ENCODE measurements at places on chromosomes 4 and X.
A peak's percentile ranks its signal among the peaks of the same experiment; 100 is the strongest.

DNA sequence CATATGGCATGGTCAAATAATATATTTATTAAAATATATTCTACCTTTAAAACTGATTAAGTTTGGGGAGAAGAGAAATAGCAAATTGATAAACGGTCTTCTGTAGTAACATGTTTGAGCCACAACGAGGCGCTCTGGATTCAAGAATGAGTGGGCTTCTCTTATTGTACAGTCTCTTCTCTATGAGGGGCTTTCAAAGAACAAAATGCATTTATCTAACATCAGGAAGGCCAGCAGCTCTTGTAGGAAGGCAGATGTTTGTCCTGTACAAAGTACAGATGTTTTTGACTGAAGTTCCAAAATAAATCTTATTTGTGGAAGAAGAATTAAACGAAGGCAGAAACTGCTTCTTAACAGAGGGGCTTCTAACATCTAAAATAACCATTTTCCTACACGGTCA lies 153.6 kb downstream of the RASL11B start:
- DNase-seq = no peak

DNA sequence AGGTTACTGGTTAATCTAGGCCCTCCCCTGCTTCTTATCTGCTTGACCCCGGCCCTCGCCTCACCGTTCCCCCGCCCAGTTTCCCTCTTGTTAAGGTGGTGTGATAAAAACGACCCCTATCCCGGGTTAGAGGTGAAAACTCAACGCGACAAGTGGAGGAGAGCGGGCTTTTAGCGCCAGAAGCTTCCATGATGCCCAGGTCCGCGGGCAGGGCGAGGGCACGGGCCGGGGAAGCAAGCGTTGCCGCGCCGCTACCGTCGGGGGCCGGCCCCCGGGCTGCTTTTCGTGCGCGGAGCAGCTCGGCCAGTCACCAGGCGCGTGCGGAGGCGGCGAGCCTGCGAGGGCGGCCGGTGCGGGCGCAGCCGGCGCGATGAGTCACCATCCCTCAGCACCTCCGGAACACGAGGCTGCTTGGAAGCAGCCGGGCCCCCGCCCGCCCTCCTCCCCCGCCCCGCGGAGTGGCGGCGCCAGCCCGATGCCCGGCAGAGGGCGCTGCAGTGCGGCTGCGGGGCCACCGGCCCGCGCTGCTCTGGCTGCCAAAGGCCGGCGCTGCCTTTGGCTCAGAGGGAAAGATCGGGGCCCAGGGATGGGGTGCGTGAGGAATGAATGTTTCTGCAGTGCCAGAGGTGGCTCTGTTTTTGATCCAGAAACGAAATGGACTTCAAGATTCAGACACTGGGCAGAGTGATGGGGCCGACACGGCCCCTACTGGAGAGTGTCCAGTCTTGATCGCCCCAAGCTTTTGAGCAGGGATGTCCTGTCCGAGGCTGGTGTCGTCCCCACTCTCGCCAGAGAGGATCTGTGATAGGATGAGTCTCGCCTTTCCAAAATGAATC lies 107.8 kb downstream of the NHSL2 start:
- peak; percentile 41 for DNase-seq

GRCh38 chrX:16804923-16805464 lies 18.7 kb downstream of the TXLNG start:
- no peak for DNase-seq

DNA sequence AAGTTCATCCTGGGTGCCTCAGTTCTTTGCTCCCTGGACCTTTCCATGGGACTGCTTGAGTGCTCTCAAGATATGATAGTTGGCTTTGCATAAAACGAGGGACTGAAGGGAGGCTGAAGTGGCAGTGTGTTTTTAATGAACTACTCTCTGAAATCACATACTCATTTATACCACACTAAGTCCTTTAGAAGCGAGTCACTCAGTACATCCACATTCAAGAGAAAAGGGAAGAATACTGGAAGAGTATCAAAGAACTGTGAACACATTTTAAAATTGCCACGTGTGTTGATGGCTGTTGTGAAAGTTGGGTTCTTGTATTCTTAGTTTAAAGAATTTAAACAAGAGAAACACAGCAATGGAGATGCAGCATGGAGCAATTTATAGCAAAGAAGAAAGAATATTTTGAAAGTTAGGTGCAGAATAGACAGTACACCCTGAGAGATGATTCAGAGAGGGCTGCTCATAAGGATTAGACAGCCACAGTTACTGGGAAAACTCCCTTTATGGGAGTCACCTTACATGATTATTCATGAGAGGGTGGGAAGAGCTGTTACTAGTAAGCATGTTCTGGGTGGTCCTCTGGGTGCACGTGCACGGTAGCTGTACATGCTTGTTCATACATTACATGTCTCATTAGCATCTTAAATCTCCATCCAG lies 380.7 kb downstream of the ADGRL3 start:
- DNase-seq = no peak

GRCh38 chr4:4784379-4784778 lies 75.1 kb upstream of the MSX1 start:
- no peak for DNase-seq

- DNase-seq = no peak
Measured at GRCh38 chr4:151408380-151408629, 671 bp upstream of the FHIP1A start.

- DNase-seq = no peak
Measured at GRCh38 chr4:81954271-81954670, 419.5 kb downstream of the HNRNPD start.

GRCh38 chrX:132563976-132564375 lies 75.1 kb upstream of the MBNL3 start:
- no peak for DNase-seq

- no peak for DNase-seq
Measured at GRCh38 chr4:89221167-89221867, 86.3 kb downstream of the GPRIN3 start.

- no peak for DNase-seq
Measured at GRCh38 chr4:174490451-174490961, 31.8 kb downstream of the HPGD start.

DNA sequence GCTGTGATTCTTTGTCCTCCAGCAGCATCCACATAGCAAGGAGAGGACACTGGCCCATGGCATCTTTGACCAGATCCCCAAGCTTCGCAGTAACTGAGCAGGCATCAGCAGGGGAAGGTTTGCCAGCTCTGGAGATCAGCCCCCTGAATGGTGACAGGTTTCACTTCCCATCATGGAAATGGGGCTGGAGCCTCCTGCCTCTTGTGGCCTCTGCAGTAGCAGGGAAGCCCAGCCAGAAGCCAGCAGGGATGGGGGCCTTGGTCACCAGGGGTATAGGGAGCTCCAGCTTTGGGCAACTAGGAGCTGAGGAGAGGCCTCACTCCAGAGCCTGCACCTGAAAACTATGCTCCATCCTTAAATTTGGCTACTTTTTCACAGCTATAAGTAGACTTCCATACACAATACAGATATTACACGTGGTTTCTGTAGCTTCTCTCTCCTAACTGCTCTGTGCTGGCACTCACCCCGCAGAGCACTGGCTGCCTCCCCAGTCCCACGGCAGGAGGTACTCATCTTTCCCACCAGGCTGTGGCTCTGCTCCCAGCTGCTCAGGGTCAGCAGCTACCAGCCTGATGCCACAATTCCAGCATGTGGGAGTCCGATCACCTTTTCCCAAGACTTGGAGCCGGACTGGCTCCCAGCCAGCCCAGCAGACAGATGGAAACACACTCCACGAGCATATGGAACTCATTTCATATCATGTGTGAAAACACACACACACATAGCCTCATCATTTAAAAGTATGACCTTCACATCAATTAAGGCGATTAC lies 2.8 kb downstream of the TMEM271 start:
- DNase-seq = no peak

- DNase-seq = no peak
Measured at GRCh38 chr4:110621328-110621812, 1.5 kb downstream of the PITX2 start.

DNA sequence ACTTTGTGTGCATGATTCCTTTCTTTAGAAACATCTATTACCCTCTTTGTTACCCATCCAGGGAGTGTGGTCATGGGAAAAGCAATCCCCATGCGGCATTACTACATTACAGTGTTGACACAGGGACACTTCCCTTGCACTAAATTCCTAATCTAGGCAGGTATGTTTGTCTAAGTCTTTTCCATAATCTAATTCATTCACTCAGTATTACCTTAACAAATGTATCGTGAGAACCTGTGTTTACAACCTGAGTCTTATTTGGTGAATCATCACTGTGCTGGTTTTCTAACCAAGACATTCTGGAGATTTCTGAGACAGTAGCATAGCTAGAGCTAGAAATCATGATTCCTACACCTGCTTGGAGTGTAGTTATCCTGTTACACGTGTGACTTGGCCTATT lies 326.8 kb downstream of the BMPR1B start:
- DNase-seq = no peak

- DNase-seq = no peak
Measured at GRCh38 chrX:48102874-48103374, 27.5 kb upstream of the SPACA5B start.

GRCh38 chr4:114423582-114423981 lies 175.0 kb upstream of the UGT8 start:
- DNase-seq = no peak

GRCh38 chr4:159282944-159283343 lies 180.1 kb downstream of the RAPGEF2 start:
- no peak for DNase-seq

GRCh38 chrX:131034063-131034462 lies 24.1 kb upstream of the ARHGAP36 start:
- DNase-seq = no peak

- DNase-seq = no peak
Measured at GRCh38 chrX:74536152-74536831, 78.1 kb downstream of the RLIM start.

- no peak for DNase-seq
Measured at GRCh38 chr4:76212851-76213414, 691 bp downstream of the SCARB2 start.

DNA sequence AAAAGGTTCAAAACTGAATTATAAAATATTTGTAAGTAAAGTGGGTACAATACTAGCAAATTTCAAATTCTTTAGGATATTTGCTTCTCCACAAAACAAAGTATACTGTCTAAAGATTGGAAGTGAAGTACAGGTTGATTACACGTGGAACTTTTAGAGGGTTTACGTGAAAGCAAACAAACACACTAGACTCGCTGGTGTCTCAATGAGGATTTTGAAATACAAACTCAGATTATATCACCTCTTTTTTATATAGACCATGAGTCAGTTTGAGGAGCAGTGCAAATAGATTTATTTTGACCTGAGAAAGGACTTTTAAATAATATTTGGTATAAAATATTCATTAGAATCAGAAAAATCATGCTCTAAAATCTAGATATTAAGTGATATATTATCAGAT lies 185.0 kb downstream of the SPOCK3 start:
- DNase-seq = no peak

- DNase-seq = no peak
Measured at GRCh38 chrX:104166735-104167436, 633 bp downstream of the FAM199X start.

DNA sequence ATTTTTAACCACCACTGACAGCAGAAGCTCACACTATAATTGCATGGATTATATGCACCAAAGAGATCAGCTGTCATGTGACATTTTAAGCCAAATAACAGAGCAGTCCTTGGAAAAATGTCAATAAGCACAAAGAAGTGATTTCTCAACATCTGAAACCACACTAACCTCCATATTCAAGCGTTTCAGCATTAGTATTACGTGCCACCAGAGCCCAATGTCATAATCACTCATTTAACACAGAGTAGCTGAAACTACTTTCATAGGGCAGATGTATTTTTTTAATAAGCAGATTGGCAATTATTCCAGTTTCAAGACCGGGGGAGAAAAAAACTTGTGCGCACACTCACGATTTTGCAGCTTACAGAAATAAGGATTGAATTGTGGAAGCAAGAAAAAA lies 76.6 kb downstream of the SH3KBP1 start:
- no peak for DNase-seq

DNA sequence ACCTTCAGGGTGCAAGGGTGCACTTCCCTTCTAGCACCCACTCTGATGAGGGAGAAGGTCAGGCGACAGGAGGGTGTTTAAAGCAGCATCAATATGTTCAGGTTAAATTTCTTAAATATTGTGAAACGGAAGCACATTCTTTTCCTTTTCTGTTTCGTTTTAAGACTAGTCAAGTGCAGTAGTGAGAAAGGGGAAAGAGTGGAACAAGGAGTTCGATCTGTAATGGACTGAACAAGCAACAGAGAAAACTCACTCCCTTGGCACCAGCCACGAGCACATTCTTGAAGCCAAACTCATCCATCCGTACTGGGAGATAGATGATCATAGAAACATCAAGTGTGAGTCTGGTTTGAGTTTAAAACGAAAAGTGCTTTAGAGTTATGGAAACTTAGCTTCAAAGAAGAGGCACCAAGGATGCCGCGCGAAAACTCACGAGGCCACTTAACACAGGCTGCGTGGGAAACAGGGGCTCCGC lies 815 bp downstream of the FAM53A start:
- no peak for DNase-seq

DNA sequence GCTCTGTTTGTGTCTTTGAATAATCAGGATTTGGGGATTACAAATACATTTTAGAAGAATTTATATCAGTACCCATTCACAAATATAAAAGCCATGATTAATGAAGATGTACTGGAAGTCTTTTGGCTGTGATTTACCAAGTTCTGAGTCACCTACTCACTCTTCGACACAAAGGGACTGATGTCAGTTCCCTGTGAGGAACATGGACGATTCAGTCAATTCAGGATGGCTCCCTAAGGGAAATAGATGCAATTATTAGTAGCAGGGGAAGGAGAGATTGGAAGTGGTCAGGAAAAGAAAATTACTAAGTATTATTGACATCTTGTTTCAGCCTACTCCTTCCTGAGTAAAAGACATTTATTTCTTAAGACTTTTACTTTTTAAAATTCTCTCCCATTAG lies 550.7 kb upstream of the SLIT2 start:
- no peak for DNase-seq

- no peak for DNase-seq
Measured at GRCh38 chrX:30313322-30313721, 4.1 kb upstream of the NR0B1 start.

DNA sequence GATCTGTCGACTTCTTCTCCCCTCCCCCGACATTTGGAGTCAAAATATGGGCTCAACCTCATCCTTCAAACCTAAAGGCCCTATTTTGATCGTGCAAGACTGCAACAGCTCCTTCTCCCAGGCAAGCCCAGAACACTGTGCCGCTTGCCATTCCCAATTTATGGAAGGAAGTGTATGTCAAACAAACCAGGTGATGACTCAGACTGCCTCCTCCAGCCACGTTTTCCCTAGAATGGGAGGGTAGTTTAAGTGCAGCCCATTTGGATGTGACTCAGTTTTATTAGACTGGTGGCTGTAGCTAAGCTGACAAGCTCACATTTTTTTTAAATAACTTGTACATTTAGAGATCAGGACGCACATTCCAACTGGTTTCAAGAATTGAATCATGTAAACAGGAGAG lies 570.4 kb upstream of the DIPK2B start:
- no peak for DNase-seq

- no peak for DNase-seq
Measured at GRCh38 chr4:39233783-39234182, 51.5 kb downstream of the WDR19 start.

GRCh38 chr4:189613207-189613606 lies 327.5 kb upstream of the FRG1 start:
- DNase-seq = no peak

- DNase-seq = no peak
Measured at GRCh38 chrX:110145311-110145710, 142.4 kb downstream of the TMEM164 start.

GRCh38 chrX:64975491-64975890 lies 759 bp downstream of the ZC4H2 start:
- DNase-seq = no peak

All from stimulated activated CD8-positive, alpha-beta memory T cell treated with anti-CD3 and anti-CD28 coated beads, Interleukin-15, amount 100 ng/mL, for 1 hour (primary cell).